ENCODE measurements at places on chromosomes 1 and 21.

DNA sequence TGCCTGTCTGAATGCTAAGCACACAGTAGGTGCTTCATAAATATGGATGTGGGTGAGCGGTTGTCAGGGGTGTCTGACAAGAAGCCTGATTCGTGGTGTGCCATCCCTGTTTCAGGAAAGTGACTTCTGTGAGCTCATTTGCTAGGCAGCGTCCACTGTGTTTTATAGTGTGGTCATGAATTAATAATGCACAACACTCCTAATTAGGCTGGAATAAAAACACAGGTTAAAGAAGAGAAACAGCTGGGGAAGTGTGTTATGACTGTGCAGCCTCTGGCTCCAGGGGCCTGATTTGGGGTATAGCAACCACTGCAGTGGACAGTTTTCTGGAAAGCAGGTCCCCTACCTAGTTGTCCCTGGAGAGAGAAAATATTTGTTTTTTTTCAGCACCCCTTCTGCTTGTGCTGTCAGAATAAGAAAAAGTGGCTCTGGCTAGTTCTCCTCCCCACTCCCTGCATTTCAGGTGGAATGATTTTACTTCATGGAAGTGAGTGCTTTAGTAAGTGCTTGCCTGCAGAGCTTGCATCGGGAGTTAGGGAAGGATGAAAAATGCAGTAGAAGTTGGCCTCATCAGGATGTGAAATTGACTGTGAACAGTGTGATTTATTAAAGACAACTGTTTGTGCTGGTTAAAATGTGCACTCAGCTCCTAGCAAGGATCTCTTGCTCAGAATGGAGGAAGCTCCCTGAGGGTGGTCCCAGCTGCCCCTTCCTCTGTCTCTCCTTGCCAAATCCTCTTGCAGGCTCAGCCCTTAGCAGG is 333.8 kb downstream of the HHAT start:
- DNase-seq: no peak

GRCh38 chr1:31658721-31659120 is 14.0 kb upstream of the PEF1 start:
- DNase-seq: no peak

- DNase-seq: no peak
These were observed 88.0 kb upstream of the SLFNL1 start for GRCh38 chr1:41109310-41110197.

DNA sequence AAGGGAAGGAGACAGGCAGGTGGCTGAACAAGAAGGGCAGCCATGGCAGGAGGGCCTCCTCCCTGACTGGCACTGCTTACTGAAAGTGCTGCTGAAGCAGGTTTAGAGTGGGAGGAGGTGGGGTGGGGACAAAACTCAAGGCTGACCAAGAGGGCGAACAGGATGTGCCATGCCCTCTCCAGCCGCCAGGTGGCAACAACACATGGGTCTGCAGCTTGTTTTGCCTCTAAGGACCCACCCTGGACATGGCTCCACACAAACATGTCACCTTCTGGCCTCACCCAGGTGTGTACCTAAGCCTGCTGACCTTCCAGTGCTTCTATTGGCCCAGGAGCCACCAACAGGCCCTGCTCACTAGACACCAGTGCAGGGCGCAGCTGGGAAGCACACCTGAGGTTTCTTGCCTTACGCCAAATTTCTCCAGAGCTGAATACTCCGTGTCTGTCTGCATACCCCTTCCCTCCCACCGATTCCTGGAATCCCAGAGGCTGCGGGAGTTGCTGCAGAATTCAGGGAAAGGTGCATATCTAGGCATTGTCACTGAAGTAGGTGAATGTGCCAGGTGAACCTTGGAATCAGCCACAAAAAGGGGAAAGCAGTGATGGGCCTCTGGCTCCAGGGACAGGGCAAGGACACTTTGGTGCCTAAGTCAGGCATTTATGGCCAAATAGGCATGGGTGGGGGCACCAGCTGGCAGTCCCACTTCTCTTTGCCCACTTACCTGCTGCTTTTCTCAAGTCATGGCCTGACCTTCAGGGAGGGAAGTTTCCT is 5.3 kb downstream of the PSRC1 start:
- DNase-seq: peak; percentile 53

- no peak for DNase-seq
These were observed 396.7 kb upstream of the C1orf87 start for GRCh38 chr1:60470246-60470645.

GRCh38 chr21:16096988-16097387 is 367.2 kb downstream of the USP25 start:
- DNase-seq: no peak

- no peak for DNase-seq
These were observed 9.5 kb upstream of the HORMAD1 start for GRCh38 chr1:150730130-150730721.

GRCh38 chr1:78277253-78277652 is 213.5 kb upstream of the PTGFR start:
- no peak for DNase-seq

- DNase-seq: no peak
These were observed 595.1 kb upstream of the ZP4 start for GRCh38 chr1:238485912-238486209.

DNA sequence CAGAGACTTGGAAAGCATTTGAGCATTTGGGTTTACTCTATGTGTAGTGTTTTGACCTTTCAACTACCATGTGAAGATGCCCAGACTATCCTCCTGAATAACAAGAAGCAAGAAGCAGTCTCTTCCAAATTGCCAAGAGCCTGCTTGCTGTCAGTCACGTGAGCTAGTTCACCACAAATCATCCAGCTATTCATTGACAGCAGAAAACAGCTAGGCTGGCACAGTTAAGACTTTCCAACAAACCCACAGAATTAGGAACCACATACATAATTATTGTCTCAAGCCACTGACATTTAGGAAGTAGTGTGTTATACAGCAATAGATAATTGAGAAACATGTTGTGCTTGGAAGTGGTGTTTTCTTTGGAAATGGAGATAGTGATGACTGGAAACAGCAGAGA is 1652.0 kb downstream of the NCAM2 start:
- DNase-seq: no peak

DNA sequence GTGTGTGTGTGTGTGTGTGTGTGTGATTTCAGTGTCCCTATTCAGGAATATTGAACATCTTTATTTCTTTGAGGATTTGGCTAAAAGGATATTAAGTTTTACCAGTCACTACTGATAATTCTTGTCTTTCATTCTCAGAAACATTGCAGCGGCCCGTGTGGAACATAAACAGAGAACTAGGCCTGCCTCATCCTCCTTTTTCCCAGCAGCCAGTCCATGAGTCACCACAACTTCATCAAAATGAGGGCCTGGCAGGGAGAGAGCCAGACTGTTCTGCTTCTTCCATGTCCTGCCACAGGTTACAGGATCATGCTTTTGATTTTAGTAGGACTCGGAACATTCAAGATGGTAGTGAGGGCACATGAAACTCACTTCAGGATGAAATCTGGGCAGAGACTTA is 50.7 kb downstream of the LRIG2 start:
- DNase-seq: no peak

- DNase-seq: no peak
These were observed 104.2 kb upstream of the SLC45A1 start for GRCh38 chr1:8213676-8214075.

DNA sequence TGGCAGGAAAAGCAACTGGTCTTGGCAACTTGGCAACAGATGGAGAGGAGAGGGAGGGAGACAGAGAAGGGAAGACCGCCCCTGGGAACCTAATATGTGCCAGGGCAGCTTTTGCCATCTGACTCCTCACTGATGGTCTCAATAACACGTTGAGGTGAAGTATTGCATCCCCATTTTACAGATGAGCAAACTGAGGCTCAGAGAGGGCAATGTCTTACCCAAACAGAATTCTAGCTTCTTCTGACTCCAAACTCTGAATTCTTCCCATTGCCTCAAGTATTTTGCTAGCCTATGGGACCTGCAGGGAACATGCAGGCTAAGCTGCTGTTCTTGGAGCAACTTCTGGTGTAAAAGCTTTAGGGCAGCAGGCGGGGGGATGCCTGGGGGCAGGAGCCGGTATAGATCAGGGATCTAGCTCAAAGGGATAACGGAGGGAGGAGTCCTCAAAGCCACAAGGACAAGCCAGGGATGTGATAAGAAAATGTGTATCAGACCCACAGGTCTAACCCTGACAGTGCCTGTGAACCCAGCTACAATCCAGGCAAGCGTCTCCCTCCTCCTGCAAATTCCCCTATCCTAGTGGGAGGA is 7.2 kb upstream of the GUCA2A start:
- DNase-seq: no peak

GRCh38 chr1:40476924-40477677 is at the start of gene ZFP69:
Gene ZFP69, plus strand, starts transcription at chr1:40477290. Its CDS starts 2,072 bp downstream, at chr1:40479362.
- DNase-seq: no peak

DNA sequence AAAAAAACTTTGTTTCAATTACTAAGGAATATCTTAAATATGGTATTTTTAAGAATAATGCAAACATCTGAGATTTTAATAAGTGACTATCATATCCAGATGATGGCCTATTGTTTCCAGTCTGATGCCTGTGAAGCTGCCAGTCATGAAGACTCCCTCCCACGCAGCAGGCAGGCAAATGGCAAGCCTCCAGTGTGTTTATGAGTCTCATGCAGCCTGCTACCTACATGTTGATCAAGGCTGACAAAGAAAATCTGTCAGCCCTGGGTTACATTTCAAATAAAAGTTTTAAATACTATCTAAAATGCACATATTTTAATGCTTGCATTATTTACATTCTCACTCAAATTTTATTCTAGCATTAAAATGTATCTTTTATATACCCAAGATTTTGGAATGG is 137.6 kb upstream of the RNPC3 start:
- no peak for DNase-seq

DNA sequence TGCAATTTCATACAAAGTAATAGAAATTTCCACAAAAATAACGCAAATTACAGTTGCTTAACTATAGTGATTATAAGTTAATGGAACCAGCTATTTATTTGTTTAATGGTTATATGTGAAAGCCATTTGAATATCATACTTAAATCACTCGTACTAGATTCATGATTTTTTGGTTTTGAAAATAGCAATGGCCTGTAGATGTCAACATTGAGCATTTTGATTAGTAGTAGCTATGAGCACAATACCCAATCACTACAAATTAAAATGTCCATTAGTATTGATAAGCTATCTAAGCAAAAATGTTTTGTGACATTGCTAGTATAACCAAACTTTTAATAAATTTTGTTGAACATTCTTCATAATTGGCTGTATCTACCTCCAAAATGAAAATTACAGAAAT is 10.0 kb downstream of the COL24A1 start:
- no peak for DNase-seq

DNA sequence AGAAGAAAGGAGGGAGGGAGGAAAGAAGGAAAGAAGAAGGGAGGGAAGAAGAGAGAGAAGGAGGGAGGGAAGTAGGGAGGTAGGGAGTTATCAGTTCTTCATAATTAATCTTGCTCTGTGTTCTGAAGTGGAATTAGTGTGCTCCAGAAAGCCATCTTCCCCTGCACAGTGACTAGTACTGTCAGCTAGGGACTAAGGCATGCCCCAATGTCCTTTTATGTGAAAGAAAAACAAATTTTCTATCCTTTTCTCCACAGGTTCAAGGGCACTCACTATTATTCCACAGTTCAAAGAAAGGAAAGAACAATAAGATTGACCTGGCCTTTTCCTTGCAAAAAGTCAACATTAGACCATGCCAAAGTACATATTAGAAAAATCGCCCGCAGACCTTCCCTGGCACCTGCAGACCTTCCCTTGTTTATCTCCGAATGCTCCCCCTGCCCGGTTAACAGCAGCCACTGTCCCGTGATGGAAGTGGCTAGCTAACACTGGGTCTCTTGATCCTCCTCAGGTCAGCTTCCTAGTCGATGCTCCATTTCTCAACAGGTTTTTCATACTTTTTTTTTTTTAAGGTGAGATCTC is 107.2 kb upstream of the EDEM3 start:
- DNase-seq: no peak

GRCh38 chr1:96187020-96187419 is 534.6 kb upstream of the PTBP2 start:
- no peak for DNase-seq

DNA sequence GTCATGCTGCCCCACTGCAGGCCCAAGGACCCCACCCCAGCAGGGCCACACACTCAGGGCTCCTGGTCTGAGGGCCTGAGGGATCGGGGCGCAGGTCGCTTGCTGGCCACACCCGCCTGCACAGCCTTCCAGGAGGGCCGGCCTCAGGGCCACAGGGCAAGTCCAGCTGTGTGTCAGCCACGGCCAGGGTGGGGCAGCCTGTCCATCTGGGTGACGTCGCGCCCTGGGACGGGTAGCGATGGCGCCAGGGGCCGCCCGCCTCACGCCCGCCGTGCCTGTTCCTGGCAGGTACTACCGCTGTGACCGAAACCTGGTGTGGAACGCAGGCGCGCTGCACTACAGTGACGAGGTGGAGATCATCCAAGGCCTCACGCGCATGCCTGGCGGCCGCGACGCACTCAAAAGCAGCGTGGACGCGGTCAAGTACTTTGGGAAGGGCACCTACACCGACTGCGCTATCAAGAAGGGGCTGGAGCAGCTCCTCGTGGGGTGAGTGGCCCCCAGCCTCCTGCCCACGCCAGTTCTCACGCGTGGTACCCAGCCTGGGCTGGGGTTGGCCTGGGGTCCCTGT is 2.5 kb downstream of the COL6A1 start:
- no peak for DNase-seq

DNA sequence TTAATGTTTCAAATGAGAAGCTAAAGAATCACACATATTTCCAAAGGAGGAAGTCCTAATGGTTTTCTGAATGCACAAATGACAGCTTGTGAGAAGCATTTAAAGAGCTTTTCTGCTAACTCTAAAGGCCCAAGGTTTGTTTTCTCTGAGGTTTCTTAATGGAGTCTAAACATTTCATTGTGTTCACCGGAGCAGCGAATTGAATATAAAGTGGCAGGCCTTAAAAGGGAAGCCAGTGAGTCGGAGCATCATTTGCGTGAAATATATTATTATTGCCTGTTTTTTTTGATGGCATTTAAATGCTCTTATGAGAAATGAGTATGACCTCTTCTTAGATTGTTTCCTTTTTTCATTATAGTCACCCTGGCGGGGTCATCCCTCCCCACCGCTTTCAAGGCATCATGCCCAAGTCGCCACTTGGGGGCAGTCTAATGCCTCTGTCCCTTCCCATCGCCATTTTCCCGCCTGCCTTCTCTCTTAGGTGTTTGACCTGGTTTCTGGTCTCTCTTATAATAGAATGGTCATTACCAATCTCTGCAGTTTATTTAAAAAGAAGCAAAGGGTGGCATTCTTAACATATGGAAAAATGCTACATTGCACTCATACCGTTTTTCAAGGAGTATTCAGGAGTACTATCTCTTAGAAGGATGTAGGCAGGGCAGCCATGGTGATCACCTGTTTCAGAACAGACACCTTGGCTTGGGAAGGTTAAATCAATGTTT is 25.3 kb upstream of the OVAAL start:
- peak; percentile 18 for DNase-seq
